ENCODE measurements at places on chromosomes 4 and X.

DNA sequence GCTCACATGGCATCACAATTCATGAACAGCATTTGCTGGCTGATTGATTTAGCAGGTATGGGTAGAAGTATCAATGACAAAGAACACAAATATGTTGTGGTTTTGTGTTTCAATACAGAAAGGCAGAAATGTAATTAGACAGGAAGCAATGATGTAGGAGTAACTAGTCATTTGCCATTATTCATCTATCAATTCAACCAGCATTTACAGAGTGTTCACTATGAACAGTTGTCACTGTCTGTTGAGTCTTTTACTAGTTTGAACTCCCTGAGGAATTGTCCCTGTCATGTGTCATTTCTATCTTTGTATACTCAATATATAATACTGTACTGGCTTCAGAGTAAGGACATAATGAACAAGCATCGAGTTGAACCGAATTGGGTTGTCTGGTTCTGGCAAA, 51.5 kb upstream of the ARHGAP24 start:
- DNase-seq, result no peak

- DNase-seq, result no peak
Observed at GRCh38 chr4:76688619-76689144, 209.3 kb downstream of the SOWAHB start.

DNA sequence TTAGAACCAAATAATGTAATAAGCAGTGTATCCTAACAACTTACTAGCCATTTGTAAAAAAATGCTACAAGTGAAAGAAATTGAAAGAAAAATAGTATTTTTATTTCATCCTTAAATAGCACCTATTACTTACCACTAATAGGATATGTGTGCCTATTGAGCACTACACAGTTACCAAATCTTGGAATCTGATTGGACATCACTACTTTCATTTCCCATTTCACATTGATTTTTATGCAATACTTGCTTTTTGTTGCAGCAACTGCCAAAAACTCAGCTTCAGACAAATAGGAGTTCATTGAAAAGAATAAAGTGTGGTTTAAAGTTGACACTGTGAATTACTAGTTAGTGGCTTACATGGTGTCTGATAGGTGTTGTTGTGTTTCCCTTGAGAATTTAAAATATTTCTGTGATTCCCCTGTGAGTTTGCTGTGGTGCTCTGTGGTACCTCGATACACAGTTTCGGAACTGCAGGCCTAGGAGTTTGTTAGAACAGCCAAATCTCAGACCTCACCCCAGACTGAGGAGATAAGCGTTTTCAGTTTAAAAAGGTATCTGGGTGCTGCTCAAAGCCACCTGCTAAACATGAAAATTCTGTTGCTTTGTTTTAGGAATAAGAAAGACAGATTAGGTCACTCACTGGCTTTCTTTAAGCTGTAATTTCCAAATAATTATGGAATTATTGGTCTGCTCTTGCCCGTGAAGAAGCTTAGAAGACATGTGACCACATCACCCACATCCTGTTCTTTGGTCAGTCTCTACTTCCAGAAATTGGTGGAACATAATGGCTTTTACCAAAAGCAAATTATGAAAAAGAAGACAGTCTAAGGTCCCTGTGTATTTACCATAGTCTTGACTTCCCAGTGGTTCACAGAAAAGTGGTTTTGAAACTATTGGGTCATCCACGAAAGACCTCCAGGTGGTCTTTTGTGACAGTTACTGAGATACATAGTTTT, 97.8 kb downstream of the SYTL5 start:
- DNase-seq, result no peak

GRCh38 chr4:61152433-61152832, 47.7 kb upstream of the ADGRL3 start:
- DNase-seq, result no peak

DNA sequence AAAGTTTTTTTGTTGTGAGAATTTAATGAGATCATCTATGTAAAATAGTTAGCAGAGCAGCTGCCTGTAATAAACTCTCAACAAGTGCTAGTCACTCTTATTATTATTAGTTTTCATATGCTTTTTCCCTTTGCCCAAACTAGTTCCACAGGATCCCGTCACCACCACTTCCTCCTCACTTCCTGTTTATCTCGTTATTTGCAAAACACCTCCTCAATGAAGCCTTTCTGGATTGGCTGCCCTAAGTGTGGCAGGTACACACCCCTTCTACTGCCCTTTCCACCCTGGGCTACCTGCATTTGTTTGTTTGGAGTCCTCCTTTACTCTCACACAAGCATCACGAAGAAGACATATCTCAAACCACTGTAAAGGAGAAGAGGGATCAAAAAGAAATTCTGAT, 54.4 kb upstream of the KLF3 start:
- no peak for DNase-seq

GRCh38 chrX:39931529-39932282, 166.1 kb downstream of the BCOR start:
- DNase-seq, result no peak

- DNase-seq, result no peak
Observed at GRCh38 chr4:140099983-140100382, 54.0 kb downstream of the MAML3 start.

DNA sequence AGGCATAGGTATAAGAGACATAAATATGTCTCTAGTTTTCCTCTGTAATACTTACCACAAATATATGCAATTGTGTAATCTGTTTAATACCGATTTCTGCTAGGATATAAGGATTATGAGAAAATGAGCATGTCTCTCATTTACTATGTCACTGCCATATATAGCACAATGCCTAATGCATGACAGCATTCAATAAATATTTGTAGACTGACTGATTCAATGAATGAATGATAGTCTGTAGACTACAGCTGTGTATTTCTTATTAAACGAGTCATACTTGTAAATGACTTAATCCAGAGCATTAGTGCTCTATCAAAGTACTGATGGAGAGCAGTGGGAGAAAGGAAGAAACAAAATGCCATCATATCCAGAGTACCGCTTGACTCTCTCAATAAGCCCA, 175.6 kb downstream of the PPP3CA start:
- DNase-seq, result no peak

DNA sequence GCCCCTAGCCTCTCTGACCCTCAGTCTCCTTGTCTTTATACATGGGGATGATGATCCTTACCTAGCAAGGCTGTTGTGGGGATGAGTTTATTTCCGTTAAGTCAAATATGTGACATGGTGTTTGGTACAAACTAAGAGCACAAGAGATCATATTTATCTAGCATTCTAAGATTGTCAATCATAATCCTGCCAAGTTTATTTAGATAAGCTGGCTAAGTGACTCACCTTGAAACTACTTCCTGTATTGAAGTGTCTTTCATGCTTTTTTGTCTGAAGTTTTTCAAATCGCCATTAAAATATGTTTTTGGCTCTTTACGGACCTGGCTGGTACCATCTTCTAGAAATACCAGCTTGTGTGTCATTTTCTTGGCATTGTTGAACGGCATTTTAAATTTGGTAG, 30.7 kb downstream of the MAP7D3 start:
- DNase-seq, result no peak

GRCh38 chr4:7753931-7754465, 185.7 kb downstream of the AFAP1 start:
- no peak for DNase-seq

GRCh38 chr4:174860588-174860987, 31.5 kb upstream of the GLRA3 start:
- DNase-seq, result no peak
